Astrocyte (in vitro differentiated cells and primary cell): ENCODE measurements at places on chromosomes 2 and 18. TPM values are rescaled to one million over a fixed set of nuclear protein-coding genes. Genes with fewer than 3 reads are reported as not detected.

GRCh38 chr2:86199834-86200177 lies 549 bp downstream of the MRPL35 start:
- no peak for DNase-seq

- peak; percentile 20 for DNase-seq
Measured at GRCh38 chr18:56696966-56697365, 45.8 kb downstream of the WDR7 start.

DNA sequence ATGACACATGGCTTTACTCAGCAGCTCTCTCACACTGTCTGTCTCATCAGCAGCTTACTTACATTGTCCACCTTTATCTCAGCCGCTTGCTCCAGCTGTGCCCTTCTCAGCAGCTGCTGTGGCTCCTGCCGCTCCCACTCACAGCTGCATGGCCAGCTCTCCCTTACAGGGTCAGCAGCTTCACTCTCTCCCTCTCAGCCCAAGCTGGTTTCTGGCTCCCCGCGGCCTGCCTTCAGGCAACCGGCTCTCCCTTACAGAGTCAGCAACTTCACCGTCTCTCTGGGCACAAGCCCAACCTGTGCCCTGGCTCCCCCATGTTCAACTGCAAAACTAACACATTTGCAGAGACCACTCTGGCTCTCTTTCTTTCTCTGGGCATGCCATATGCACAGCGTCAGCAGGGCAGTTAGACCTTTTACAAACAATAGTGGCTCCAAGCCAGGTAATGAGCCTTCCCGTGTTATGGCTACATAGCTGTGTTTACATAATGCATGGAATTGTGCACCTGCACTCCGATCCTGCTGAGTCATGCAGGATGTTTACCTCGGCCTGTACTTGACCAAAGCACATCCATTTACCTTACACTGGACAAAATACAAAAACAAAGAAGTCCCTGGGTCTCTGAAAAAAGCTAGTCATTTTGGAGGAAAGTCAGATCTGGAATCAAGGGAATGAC lies 167.3 kb downstream of the DOK6 start:
- DNase-seq = no peak

DNA sequence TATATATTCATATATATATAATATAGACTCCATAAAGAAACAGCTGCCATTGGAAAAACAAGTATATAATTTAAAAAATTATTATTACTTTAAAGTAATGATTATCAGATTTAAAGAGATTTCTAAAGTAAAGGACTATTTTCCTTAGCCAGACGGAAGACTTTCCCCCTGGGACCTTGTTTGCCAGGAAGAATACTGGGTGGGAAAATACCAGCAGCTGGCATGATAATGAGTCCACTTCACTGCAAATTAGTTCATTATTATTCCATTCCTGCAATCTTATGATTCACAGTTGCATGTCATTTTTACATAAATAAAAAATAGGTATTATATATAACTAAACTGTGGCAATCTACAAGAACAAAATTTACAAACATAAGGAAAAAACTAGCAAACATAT lies 339.8 kb upstream of the CDH7 start:
- no peak for DNase-seq

- DNase-seq = no peak
Measured at GRCh38 chr18:79558933-79559416, 120.6 kb upstream of the CTDP1 start.

GRCh38 chr2:64040161-64040560 lies 20.9 kb upstream of the VPS54 start:
- no peak for DNase-seq

- no peak for DNase-seq
Measured at GRCh38 chr2:235780401-235780800, 286.6 kb downstream of the AGAP1 start.

DNA sequence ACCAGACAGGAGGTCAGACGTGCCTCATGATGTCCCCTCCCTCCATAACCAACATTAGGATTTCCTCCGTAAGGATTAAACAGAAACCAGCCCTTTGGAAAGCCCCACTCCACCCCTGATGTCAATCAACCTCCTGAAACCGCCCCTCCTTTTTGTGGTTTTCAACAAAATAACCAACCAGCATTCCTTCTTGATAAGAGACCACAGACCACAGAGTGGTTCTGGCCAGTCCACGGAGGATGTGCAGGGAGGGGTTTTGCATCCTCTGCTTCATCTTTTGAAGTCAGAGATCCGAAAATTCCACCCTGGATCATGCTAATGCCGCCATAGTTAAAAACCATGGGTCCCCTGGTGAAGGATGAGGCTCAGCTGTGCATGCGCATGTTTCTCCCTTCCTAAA lies 180.0 kb upstream of the CCDC150 start:
- DNase-seq = peak; percentile 84

DNA sequence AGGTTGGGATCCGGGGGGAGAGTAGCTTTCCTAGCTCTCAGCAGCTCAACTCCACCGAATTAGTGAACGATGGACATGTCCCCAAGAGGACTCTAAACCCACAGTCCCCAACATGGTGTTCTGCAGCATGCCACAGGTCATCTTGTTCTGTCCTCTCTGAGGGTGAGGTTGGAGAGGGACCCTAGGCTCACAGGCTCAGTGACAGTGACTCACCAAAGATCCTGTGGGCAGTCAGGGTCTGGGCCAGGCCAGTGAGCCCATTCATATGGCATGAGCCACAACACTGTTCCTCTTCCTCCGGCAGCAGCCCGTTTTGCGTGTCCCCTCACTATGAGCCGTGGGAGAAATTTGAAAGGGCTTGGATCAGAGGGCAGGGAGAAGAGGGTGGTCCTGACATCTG lies 2.8 kb upstream of the SLC20A1 start:
- no peak for DNase-seq

DNA sequence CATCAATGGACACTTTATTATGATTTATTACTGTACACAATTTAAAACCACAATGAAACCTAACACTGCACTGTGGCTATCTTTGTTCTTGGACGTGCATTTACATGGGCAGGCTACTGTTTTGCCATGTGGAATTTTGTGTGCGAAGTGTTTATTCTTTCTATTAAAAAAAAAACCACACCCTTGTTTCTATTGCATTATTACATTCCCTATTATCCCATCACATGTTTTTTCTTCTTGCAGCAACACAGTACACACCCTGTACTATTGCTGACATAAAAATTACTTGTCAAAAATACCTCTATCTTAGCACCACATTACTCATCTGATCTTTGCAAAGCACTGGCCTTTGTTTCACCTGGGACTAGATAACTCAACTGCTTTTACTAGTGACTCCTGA lies 1.5 kb downstream of the RNF152 start:
- DNase-seq = no peak

- DNase-seq = peak; percentile 6
Measured at GRCh38 chr18:29377346-29377745, 1200.4 kb upstream of the CDH2 start.

- peak; percentile 66 for DNase-seq
Measured at GRCh38 chr2:36343606-36344005, 12.0 kb upstream of the CRIM1 start.

DNA sequence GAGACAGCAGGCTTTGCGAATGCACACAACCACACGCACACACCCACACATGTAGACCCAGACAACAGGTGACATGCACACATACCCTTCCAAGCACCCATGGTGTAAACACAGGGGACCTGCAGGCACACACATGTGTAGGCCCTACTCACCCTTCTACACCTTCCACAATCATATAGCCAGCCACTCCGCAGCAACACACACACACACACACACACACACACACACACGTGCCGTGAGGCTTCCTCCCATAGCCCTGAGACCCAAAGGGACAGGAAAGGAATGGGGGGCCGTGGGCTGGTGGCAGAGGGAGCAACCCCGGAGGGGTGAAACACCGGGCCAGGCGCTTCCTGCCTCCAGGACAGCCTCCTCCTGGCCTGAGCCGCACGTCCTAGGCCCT lies 37.4 kb downstream of the BIN1 start:
- no peak for DNase-seq

GRCh38 chr2:127567351-127567854 lies 31.9 kb downstream of the MYO7B start:
- no peak for DNase-seq

GRCh38 chr2:180040146-180040925 lies 33.2 kb upstream of the CWC22 start:
- peak; percentile 98 for DNase-seq

GRCh38 chr18:46264255-46264654 lies 160.1 kb downstream of the HAUS1 start:
- DNase-seq = no peak

- peak; percentile 83 for DNase-seq
Measured at GRCh38 chr2:7707723-7708122, 790.5 kb downstream of the RNF144A start.

GRCh38 chr2:143732076-143732475 lies 602.9 kb downstream of the ARHGAP15 start:
- DNase-seq = peak; percentile 19

- DNase-seq = no peak
Measured at GRCh38 chr2:190098851-190099250, 36.3 kb upstream of the MSTN start.

DNA sequence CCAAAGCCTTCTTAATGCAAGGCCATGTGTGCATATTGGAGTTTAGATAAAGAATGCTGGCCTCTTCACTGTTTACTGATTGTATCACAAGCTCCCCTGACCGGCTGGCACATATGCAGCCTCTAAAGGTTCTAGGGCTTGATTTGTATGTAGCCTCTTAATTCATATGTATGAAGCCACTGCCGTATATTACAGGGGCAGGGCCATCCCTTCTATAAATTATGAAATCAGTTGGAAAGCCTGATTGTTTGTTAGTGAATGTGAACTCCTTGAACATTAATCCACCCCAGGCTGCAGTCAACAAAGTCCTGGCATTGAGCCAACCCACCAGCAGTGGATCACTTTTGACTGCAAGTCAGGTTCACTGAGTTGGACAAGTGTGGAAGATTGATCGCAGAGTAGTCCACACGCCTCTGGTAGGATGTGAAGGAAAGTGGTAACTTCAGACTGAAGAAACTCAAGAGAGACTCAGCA lies 61.6 kb upstream of the PARD3B start:
- DNase-seq = no peak

- peak; percentile 33 for DNase-seq
Measured at GRCh38 chr2:191051177-191051576, 37.2 kb upstream of the STAT1 start.

DNA sequence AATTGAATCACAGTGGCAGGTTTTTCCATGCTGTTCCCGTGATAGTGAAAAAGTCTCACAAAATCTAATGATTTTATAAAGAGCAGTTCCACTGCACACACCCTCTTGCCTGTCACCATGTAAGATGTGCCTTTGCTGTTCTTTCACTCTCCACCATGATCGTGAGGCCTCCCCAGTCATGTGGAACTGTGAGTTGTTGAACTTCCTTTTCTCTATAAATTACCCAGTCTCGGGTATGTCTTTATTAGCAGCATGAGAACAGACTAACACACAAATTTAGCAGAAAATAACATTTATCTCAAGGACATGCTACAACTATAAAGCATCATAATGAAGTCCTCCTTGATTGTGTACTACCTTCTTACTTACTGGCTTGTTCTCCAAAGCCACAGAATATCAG lies 1526.0 kb downstream of the LRP1B start:
- no peak for DNase-seq

DNA sequence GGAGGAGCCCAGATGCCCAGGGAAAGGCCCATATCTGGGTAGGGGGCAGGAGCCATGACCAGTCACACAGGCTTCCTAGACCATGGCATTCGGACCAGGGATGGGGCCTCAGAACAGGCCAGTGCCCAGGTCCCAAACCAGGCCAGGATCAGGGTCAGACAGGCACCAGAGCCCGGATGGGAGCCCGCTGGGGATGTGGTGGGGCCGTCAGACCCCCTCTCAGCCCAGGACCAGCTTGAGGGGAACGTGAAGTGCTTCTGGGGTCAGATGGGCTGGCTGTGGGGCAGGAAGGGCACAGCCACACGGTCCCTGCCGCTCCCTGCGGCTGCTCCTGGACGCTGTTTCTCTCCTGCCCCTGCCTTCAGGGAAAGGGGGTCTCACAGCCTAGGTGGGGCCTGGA lies 39.1 kb downstream of the SNED1 start:
- DNase-seq = no peak

DNA sequence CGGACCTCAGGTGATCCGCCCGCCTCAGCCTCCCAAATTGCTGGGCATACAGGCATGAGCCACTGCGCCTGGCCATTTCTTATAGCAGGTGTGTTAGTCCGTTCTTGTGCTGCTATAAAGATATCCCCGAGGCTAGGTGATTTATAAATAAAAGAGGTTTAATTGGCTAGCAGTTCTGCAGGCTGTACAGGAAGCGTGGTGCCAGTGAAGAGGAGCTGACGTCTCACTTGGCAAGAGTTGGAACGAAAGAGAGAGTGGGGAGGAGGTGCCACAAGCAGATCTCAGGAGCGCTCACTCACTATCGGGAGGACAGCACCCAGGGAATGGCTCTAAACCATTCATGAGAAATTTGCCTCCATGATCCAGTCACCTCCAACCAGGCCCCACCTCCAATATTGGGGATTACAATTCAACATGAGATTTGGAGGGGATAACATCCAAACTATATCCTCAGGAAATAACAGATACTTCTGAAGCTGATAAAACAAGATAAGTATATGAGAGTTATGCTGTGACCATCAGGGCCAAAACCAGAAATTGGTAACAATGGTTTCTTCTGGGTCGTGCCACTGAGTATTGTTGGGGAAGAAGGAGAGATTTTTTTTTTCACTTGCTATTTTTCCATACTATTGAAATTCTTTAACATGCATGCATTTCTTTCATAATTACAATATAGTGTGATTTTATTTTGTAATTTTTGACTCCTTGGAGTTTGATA lies 7.4 kb upstream of the RMC1 start:
- no peak for DNase-seq

GRCh38 chr2:27802547-27802946 lies 31.0 kb downstream of the MRPL33 start:
- no peak for DNase-seq

- peak; percentile 10 for DNase-seq
Measured at GRCh38 chr2:5690718-5691220, 1.4 kb upstream of the SOX11 start.

- DNase-seq = no peak
Measured at GRCh38 chr2:59080451-59081181, 839.5 kb upstream of the FANCL start.

GRCh38 chr2:130827502-130828251 lies 9.0 kb upstream of the ARHGEF4 start:
- DNase-seq = peak; percentile 94

DNA sequence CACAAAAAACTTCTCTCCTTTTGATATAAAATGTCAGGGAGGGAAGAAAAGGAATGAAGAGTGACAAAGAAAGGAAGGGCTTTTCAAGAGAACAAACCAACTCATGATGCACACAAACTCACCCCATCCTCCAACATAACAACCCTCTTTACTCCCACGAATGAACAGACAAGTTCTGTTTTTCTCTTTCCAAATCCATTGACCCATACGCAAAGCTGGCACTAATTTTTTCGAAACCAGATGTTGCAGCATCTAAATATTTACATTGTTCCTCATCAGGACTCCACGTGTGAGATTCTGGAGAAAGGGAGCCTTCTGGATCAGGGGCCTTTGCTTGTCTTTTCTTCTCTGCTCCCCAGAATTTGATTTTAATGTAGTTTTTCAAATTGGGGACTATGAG lies 143.3 kb upstream of the BCL2L11 start:
- DNase-seq = no peak

Gene NAT8
- not detected in 2 replicates for total RNA-seq

Gene ITGA6
- 21.1 and 35.3 TPM in 2 replicates for total RNA-seq

Gene TRAK2
- 38.8 and 39.1 TPM in 2 replicates for total RNA-seq

Gene ABCG8
- not detected in 2 replicates for total RNA-seq

Gene SLC9A2
- total RNA-seq = 0.32 TPM in 1 of 2 replicates, not detected in the other

Gene MC2R
- total RNA-seq = not detected in 2 replicates

Gene SCG2
- total RNA-seq = 5.6 and 6.9 TPM in 2 replicates

Gene LYPD6B
- 1.1 and 1.2 TPM in 2 replicates for total RNA-seq

Gene PDE1A
- total RNA-seq = 0.32 TPM in 1 of 2 replicates, not detected in the other

Gene UPP2
- not detected in 2 replicates for total RNA-seq

Gene CAMKMT
- total RNA-seq = 8.9 and 9.3 TPM in 2 replicates

Gene PROKR1
- 0.05 TPM in 1 of 2 replicates, not detected in the other for total RNA-seq
